Fibroblast of skin of right biceps (primary cell): ENCODE measurements at places on chromosomes 5 and 9.

DNA sequence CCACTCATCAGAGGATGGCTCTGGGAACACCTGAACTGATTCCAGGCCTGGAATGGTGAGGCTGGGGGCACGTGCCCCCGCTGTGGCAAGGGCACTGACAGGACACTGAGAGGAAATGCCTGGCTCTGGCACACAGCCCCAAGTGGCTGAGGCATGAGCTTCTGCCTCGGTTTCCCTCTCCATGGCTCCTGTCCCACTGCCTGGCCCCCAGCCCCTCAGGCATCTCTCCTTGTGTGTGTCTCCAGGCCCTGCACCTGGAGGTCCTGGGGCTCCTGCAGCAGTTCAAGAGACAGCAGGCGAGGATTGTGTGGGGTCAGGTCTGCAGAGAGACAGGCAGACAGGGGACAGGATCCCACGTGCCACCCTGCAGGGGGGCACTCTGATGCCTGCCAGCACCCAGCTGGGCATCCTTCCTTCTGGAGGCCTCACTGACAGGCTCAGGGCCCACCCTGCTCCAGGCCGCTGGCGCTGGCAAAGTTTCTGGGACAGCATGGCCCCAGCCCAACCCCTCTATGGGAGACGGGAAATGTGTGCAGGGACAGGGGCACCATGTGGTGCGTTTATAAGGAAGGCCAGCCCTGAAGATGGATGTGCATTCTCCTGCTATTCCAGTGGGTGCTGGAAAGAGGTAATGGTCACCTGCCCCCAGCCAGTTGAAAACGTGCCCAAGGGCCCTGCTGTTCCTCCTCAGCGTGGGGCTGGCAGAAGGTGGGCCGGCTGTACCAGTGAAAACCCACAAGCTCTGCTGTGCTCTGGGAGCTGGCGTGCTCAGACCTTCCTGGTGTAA is 66.0 kb downstream of the RASGEF1C start:
- no peak for DNase-seq

- DNase-seq = no peak
Measured at GRCh38 chr9:132002643-132003318, 76.9 kb downstream of the MED27 start.

DNA sequence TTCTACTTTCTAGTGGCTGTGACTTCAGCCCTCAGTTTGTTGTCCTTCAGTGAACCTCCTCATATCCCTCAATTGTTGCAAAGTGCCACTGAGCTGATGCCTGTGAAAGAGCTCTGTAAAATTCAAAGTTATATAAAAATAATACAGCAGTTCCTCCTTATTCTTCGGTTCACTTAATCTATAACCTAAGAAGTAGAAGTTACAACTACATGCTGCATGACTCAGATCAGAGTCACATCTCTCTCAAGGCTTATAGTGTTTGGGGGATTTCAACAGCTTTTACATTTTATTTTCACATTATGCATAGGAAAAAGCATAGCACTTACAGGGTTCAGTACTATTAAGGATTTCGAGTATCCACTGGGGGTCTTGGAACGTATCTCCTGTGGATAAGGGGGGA is 25.1 kb upstream of the GCNT1 start:
- peak; percentile 56 for DNase-seq

DNA sequence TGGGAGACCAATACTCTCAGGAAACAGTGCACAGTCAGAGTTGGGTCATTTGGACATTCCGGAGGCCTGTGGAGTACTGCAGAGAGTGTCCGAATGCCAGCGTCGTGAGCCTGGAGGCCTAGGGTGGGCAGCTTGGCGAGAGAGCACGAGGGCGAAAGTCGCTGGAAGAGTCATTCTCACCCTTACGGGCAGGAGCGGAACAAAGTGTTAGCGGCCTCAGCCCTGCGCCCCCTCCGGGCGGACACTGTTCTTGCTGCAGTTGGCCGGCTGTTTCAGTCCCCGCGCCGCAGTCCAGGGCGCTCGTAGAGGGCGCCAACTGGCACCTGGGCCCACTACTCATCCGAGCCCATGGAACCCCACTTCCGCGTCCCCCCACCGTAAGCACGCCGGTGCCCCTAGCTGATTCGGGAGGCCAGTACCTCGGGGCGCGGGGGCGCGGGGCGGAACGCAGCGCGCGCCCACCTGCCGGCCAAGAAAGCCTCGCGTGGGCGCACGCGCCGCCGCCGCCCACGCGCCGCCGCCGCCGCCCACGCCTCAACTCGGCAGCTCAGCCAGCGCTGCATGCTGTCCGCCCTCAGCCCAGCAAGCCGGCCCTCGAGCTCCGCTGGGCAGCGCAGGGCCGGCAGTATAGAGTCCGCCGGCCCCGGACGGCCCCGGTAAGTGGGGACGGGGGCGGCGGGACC is 99.7 kb upstream of the CCL21 start:
- DNase-seq = no peak

GRCh38 chr5:13956471-13956870 is 12.0 kb upstream of the DNAH5 start:
- no peak for DNase-seq

DNA sequence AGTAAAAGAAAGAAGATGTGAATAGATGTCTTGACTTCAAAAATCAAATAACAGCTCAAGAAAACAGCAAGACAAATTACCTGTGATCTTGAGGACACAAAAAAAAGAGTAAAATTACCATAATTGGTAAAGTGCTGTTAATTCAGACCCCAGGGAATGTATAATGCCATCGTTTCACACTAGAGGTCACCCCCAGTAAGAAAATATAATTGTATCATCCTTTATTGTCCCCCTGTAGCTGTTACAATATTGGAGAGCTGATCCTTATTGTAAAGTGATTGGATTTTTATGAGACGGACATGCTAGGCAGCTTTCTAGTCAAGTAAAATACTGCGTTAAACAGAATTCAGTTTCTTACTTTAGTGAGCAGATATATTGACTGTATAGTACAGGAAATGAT is 377.0 kb downstream of the TLE1 start:
- DNase-seq = no peak

GRCh38 chr9:133782157-133783130 is 44.3 kb upstream of the SARDH start:
- DNase-seq = peak; percentile 55

- DNase-seq = no peak
Measured at GRCh38 chr5:131369558-131369957, 105.7 kb downstream of the CDC42SE2 start.

- DNase-seq = no peak
Measured at GRCh38 chr5:152824316-152824715, 419.2 kb upstream of the NMUR2 start.

DNA sequence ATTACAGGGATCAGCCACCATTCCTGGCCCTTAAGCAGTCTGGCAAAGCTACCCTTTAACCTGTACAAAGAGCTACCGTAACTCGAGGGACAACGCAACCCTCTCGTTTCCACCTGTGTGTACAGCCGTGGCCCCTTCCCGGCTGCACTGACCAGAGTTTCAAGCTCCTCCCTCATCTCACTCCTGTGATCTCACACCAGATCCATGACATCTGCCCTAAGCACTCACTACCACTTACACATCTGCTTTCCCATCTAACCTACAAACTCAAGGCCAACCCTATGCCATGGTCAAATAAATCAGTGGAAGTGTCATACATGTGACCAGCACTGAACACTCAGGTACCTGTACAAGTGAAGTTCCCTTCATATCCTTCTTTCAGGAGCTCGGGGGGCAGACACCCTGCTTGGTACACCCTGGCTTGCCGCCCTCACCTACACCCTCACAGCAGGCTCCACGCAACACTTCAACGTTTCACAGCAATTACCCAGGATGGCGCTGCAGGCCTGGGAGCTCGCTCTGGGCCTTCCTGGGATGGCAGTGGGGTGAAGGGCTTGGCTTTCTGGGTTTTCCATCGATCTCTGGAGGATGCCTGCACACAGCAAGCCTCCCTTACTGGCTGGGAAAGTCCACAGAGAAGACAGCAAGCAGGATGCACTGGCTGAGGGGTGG is 61.7 kb downstream of the PRRT1B start:
- no peak for DNase-seq

GRCh38 chr9:92480986-92481633 is 1.2 kb downstream of the ASPN start:
- DNase-seq = peak; percentile 42

GRCh38 chr5:168651648-168652047 is 72.5 kb upstream of the PANK3 start:
- DNase-seq = peak; percentile 96

- no peak for DNase-seq
Measured at GRCh38 chr5:81657386-81657785, 93.5 kb downstream of the SSBP2 start.

DNA sequence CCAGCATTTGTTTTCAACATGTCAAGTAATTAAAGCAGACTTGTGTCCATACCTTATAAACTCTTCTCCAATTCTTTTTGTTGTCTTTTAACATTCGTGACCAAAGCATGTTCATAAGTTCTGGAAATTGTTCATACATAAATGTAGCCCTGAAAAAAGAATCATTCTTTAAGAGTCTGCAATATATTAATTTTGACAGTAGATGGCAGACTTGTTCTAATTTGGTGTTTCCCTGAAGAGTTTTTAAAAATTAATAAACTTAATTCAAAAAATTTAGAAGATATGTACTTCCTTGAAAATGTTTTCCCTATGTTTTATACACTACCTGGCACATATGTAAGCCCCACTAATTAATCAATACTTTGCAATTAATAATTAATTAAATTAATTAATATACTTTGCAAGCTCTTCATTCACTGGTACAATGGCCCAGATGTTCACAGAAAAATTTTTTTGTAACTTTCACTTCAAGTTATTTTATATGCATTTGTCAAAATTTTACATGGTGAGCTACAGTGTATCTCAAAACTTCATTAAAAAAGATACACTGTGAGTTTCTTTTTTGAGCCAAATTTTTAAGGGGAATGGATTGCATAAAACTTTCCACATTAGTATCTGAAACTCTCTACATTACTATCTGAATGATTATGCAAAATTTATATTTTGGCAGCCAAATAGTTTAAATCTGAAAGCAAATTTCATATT is 42.1 kb downstream of the CLINT1 start:
- peak; percentile 12 for DNase-seq

DNA sequence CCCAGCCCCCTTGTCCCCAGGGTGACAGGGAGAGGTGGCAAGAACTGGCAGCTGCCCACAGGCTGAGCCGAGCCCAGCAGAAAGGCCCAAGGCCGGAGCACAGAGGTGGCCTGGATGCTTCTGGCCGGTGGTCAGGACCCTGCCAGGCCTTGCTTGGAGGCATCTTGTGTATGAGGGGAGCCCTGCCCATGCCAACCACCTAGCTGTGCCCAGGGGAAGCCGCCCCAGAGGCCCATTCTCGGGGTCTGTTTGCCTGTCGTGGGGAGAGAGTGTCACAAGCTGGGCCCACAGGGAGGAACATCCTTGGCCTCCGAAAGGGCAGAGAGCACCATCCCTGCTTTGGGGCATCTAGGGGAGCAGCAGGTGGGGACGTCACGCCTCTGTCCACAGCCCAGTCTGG is 10.0 kb downstream of the NKD2 start:
- no peak for DNase-seq

GRCh38 chr5:114415760-114416159 is 53.9 kb downstream of the KCNN2 start:
- DNase-seq = no peak

DNA sequence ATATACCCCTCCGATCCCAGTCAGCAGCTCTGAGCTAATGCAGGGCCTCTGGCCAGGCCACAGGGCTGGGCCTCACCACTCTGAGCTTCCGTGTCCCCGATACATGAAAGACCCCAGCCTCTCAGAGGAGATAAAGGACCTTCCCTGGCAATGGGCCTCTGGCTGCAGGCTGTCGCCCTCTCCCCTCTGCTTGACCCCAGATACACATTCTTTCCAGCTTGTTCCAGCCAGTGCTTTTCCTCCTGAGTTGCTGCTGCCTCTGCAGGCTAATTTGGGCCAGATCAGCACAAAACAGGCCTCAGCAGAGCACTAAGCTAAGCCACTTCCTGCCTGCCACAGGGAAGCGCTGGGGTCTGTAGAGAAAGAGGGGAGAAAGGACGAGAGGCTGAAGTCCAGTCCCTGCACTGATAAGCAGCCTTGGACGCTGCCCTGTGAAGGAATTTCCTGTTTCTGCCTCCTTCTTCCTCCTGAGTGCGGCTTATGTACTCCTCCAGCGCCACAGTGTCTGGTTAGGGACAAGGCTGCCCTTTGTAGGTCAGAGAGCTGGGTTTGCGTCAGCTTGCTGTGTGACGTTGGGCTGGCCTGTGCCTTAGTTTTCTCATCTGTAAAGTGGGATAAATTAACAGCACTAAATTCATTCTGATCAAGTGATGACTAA is 73.0 kb upstream of the IL17B start:
- DNase-seq = peak; percentile 59

DNA sequence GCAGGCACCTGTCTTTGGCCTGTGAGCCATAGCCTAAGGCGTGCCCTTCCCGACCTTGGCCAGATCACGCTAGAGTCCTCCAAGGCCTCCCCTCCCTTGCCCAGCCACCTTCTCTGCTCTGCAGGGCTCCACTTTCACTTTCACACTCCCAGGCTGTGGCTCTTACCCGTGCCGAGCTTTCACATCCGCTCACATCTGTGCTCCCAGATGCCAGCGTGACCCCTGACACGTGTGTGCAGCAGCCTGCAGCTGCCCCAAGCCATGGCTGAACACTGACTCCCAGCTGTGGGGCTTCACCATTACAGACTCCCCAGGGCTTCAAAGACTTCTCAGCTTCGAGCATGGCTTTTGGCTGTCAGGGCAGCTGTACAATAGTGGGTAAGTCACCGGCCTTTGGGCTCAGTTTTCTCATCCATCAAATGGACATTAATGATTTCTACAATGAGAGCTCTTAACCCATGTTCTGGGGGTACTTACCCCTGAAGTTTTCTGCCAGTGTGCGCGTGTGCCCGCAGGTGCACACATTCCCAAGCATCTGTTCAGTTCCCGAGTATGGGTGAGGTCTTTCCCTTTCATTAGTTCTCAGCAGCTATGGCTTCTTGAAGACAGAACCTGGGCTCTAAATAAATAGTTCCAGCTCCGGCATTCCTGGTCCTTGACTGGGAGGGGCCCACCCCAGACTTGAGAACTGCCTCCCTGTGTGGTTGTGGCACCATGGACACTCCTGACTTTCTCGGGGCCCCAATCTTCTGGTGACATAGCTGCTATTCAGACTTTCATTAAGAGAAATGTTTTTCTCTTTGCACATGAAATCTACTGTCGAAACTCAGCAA is 118.6 kb downstream of the RGS3 start:
- DNase-seq = peak; percentile 35

DNA sequence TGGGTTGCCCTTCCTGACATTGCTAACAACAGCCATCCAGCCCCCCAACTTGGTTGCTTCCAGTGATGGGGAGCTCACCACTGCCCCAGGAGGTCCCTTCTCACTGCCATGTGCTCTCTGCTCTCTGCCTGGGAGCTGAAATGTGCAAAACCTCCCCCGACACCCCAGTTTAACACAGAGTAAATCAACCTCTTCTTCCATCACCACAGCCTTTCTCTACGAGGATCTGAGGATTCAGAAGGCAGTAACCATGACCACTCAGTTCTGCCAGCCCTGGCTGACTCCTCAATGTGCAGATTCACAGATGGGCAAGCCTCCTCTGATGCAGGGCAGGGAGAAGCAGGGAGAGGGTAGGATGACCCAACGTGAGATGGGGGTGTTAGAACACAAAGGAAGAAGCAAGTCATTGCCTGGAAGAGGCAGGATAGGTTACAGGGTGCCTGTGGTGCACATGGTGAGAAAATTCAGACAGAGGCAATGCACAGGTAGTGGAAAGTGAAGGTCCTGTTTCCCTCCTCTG is 185.0 kb downstream of the DAB2IP start:
- DNase-seq = no peak

- no peak for DNase-seq
Measured at GRCh38 chr5:86565197-86565789, 52.4 kb upstream of the COX7C start.

GRCh38 chr5:148488757-148489156 is 105.0 kb downstream of the FBXO38 start:
- no peak for DNase-seq
